Suprapubic skin (tissue), 4 donors: ENCODE measurements at places on chromosomes 3 and 15.

GRCh38 chr3:128585974-128586373 lies 64.6 kb downstream of the RPN1 start:
- no peak for DNase-seq

- DNase-seq, result no peak
These were observed 21.2 kb upstream of the APEH start for GRCh38 chr3:49652903-49653415.

DNA sequence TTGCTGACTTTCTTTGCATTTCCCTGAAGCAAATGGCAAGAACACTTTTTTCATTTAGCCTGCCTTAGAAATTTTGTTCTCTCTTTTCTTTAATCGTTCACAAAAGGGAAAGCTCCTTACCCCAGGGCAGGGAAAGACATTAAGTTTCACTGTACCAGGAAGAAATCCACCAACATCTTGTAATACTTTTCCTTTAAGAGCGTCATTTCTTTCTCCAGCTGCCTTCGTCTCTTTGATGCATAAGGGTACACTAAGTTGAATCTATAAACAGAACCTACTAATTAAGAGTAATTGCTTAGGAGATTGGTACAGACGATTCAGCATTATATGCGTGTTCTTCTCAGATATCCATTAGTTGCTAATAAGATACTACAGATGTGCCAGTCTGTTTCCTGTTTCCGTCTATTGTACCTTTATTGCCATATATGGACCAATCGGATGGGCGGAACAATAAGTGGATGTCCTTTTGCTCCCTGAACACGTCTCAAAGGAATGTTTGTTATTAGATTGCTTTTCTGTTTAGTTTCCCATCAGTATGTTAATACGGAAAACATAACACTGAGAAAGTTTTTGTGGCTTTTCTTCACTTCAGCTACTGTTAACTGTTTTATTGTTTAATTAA lies 276.7 kb upstream of the RARB start:
- DNase-seq, result no peak

DNA sequence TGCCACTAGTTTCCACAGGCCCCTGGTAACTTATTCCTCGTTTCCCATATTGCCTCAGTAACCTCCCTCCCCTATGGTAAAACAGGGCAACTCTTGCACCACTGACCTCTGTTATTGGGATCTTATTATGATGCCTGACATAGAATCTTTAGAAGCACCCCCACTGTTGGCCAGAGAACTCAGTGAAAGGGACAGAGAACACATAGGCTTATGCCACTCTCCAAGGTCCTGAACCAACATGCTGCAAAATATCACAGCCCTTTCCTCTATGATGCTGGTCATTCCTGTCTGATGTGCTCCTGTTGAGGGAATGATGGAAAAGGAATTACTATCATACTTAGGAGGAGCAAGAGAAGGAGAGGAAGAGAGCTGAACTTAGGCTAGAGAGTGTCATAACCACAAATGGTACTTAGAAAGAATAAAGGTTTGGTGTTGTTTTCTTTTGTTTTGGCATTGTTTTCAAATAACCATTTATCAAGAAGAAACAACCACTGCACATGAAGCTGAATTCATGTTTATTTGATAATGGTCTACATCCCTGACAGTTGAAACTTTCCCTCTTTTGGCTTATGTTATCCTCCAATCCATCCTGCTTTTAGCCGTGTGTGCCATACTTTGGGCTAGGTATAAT lies 330.2 kb downstream of the EPHB1 start:
- no peak for DNase-seq

DNA sequence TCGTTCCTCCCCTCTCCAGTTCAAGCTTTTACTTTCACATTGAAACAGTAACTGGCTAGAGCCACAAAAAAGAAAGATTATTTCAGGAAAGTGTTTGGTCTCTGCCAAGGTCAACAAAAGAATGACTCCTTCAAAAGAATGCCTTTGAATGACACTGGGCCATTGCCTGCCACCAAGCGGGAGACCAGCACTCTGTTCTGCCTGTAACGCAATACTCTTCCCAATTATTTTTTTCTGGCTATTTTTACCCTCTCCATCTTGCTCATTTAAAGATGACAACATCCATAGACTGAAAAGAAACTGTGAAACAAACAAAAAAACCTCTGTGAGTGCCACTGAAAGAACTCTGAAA lies 37.3 kb downstream of the EHHADH start:
- DNase-seq, result no peak
